PC-3 (cell line): ENCODE measurements at places on chromosomes 3 and 15. TPM values are rescaled to one million over a fixed set of nuclear protein-coding genes. Genes with fewer than 3 reads are reported as not detected.

Gene NRG4
- 2.8 and 3.1 TPM in 2 replicates for total RNA-seq

Gene MAP4
- total RNA-seq, result 108 and 128 TPM in 2 replicates

Gene RABL3
- 21.3 and 24.3 TPM in 2 replicates for total RNA-seq

Gene GABRR3
- not detected in 2 replicates for total RNA-seq

GRCh38 chr3:177595530-177596188 is 398.4 kb upstream of the TBL1XR1 start:
- DNase-seq, result no peak

DNA sequence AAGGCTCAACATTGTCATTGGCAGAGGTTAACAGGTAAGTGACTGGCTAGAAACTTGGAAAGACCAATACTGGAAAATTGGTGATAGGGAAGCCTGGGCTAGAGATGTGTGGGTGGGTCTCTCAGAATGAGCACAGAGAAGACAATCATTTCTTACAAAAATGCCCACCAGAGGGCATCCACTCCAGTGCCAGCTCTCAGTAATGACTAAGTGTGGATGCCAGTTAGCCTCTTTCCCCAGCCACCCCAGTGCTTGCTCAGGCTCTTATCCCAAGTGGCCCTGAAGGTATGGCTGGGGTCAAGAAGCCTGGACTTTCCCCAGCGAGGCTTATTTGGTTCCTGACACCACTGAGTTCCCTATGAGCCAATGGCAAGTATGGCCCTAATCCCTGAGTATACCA is 115.9 kb upstream of the ST8SIA2 start:
- DNase-seq, result peak; percentile 35

GRCh38 chr3:143121241-143122088 is 1.9 kb downstream of the CHST2 start:
- DNase-seq, result peak; percentile 44
